Activated naive CD8-positive, alpha-beta T cell treated with anti-CD3 and anti-CD28 coated beads, Interleukin-2, amount 50 U/mL, for 16 hours (primary cell): ENCODE measurements at places on chromosomes 11 and 22.

DNA sequence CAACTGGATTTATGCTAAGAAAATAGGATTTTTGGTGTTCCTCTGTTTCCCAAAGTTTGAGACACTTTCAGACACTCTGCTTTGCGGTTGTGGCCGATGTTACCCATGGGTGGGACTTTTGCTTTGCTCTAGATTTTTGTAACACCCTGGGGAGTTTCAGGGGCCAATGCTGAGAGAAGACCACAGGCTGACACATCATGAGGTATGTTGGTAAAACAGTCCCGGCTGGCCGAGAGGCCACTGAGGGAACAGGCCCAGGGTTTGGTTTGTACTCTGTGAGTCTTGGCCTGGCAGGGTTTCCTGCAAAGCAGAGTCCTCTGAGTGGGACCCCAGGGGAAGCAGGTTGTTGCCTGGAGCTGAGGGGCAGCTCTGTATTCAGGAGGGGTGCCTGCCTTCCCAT, 78.5 kb upstream of the PITPNB start:
- no peak for DNase-seq

DNA sequence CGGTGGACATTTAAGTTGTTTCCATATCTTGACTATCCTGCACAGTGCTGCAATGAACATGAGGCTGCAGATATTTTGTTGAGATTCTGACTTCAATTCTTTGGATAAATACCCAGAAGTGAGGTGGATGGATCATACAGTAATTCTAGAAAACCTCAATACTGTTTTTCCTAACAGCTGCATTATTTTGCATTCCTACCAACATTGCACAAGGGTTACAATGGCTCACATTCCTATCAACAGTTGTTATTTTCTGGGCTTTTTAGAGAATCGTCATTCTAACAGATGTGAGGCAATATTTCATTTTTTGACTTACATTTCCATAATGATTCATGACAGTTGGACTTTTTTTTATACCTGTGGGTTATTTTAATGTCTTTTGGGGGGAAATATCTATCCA, 716.9 kb upstream of the ANO3 start:
- DNase-seq, result no peak

- no peak for DNase-seq
Measured at GRCh38 chr22:16915701-16916100, 90.5 kb upstream of the XKR3 start.

GRCh38 chr11:72778535-72779494, 15.0 kb downstream of the STARD10 start:
- no peak for DNase-seq

- DNase-seq, result no peak
Measured at GRCh38 chr11:93100211-93100610, 97.6 kb downstream of the SLC36A4 start.

DNA sequence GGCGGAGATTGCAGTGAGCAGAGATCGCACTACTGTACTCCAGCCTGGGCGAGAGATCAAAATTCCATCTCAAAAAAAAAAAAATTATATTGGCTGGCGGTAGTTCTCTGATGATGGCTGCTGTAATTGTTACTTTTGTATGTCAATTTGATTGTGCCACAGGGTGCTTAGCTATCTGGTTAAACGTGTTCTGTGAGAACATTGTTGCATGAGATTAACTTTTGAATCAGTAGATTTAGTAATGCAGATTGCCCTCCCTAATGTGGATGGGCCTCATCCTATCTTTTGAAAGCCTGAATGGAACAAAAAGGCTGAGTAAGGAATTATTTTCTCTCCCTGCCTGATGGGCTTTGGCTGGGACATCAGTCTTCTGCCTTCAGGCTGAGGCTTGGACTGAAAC, 654.2 kb downstream of the OPCML start:
- DNase-seq, result no peak

GRCh38 chr11:20584093-20584774, 15.2 kb upstream of the SLC6A5 start:
- DNase-seq, result no peak

DNA sequence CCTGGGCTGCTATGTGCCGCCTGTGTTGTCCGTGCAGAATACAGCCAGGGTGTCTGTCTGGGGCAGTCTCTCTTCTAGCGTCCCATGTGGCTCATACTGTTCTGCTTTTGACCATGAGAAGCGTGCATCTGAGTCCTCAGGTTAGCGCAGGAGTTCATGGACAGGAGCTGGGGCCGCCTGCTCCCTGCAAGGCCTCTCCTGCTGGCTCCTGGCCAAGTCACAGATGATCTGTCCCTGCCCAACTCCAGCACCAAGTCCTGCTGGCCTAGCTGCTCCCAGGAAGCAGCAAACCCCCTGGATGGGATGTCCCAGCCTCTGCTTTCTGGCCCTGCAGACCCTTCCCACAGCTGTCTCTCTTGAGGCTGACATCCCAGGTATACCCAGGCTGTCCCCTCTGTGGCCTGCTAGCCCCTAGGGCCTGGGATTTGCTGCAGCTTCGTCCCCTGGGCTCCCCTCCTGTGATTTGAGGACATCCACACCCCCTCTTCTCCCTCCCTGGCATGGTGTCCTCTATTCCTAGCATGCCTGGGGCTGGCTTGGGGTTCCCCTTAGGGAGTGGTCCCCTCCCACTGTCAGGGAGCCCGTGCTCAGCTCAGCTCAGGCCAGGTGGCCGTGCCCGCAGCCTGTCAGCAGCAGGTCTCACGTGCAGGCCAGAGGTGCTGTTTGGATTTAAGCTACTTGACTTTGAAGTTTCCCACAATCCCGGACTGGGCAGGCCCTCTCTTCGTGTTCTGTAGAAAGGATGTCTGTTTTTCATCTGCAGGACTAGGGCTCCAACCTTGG, 17.8 kb downstream of the PRR5 start:
- DNase-seq, result no peak

GRCh38 chr11:10108915-10109680, 184.9 kb downstream of the SBF2 start:
- no peak for DNase-seq

DNA sequence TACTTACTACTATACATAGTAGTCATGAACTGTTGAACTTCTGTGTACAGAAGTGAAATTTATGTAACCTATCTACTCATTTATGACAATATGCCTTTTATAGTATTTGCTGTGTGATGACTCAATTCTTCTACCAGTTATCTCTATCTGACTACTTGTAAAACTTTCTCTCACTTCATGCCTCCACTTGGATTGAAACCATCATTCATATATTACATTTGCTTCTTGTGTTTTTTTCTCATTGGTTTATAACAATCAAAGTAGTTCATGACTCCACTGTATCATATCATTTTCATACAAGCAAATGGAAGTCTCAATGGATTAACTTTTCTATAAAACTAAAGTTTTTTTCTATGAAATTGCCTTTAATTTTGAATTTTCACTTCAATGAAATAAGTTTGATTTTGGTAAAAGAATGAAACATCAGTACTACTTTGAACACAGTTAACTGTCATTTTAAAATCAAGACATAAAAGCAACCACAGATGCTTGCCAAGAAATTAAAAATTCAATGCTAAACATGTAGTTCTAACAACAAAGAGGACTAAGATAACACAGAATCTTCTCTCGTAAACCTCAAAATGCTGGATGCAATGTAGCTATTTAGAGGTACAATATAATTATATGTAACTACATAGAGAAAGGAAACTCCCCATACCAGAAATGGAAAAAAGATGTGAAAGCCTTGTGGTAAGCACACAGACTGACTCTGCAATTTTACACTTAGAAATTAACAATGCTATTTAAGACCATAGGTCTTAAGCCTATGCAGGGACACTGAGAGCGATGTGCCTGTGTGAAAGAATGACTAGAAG, 27.6 kb upstream of the EXPH5 start:
- DNase-seq, result no peak

GRCh38 chr22:48238966-48239365, 1476.5 kb downstream of the TBC1D22A start:
- no peak for DNase-seq

- DNase-seq, result no peak
Measured at GRCh38 chr22:39242595-39243438, 2.0 kb downstream of the PDGFB start.

DNA sequence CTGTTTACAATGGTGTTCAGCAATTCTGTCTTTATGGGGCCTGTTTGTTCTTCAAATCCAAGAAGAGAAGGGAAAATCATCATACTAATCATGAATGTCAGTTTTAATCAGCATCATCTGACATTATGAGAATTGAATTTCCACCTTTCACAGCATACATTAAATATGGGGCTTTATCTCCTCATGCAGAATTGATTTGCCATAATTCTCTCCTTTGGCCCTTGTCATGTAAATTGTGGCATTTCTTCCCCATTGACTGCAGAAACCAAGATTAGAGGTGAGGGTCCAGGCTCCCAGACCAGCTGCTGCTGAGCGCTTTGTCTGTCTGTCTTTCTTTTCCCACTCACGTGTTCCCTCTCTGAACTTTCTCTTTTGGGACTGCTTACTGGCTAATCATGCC, 232.1 kb upstream of the NAV2 start:
- no peak for DNase-seq

GRCh38 chr22:19505735-19506126, 18.5 kb downstream of the CLDN5 start:
- no peak for DNase-seq

GRCh38 chr22:23113067-23113846, 28.5 kb downstream of the RSPH14 start:
- DNase-seq, result no peak
